ENCODE measurements at places on chromosomes 3 and 15.

DNA sequence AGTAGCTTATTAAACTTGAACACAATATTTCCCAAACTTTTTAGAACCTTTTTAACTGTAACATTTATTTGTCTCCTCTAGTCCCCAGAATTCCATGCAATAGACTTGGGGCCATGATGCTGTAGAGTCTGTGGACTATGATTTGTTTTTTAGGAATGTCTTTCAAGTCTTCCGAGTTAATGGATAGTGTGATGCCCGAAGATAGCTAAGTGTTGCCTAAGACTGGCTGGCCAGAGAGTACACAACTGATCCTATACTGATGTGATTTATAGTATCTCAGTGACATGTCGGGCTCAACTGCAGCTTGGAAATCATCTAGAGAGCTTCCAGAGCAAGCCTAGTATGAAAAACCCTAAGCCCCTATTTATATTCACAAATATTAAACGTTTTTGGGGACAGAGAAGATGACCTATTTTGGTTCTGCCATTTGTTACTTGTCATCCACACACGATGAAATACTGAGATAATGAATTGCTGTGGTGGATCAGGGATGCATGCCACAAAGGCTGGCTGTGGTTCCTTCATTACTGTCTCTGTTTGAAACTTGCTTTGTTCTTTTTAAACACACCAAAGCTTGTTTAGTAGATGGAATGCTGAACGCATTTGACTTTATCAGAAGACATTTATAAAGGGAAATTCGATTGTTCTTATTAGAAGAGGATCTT, 507.4 kb downstream of the TAFA4 start:
- DNase-seq: no peak

DNA sequence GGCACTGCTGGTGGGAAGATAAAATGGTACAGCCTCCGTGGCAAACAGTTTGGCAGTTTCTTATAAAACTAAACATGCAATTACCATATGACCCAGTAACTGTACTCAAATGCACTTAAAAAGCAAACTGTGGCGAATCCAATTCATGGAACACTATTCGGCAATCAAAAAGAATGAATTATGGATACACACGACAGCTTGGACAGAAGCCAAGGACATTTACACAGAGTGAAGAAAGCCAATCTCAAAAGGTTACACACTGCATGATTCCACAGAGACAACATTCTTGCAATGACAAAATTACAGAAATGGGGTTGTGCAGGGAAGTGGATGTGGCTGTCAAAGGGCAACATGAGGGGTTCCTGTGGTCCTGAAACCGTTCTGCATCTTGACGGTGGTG, 122.1 kb upstream of the IQSEC1 start:
- no peak for DNase-seq

GRCh38 chr15:76150513-76150912, 90.7 kb downstream of the TMEM266 start:
- peak; percentile 80 for DNase-seq

DNA sequence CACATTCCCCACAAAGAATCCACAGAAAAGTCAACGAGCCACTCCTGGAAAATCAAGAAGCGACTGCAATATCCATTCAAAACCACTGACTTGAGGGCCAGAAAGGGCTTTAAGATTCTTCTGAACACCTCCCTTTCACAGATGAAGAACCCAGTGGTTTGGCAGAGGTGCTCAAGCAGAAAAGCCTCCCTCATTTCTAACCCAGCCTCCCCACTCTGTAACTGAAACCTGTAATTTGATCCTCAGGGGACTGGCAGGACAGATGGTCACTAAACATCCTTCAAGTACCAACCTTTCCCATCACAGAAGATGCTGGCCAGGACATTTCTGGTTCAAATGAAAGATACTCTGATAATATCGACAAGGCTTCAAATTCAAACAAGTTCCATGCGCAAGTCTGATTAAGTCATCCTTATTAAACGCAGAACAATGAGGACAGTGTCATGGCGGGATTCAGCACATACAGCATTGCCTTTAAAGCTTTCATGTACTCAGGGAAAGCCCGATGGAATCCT, 5.5 kb downstream of the SEMA5B start:
- no peak for DNase-seq

Data from cerebellar nuclear complex (tissue), 1 donor.